ENCODE measurements at places on chromosomes 11 and 22. TPM values are rescaled to one million over a fixed set of nuclear protein-coding genes. Genes with fewer than 3 reads are reported as not detected.
A peak's percentile ranks its signal among the peaks of the same experiment; 100 is the strongest.

The TSSK2 gene
- not detected for total RNA-seq

The SLC22A8 gene
- total RNA-seq = not detected

The NTM gene
- 124 TPM for total RNA-seq

The CENPM gene
- total RNA-seq = 7.3 TPM

The CHRNA10 gene
- 2.4 TPM for total RNA-seq

The ASRGL1 gene
- 44.1 TPM for total RNA-seq

The MOV10L1 gene
- 0.47 TPM for total RNA-seq

The OR5B2 gene
- not detected for total RNA-seq

The MISFA gene
- 0.76 TPM for total RNA-seq

The GRK3 gene
- 17.8 TPM for total RNA-seq

The OR8B3 gene
- total RNA-seq = not detected

- H3K4me3 ChIP-seq = no peak overlapping the region
- H3K27me3 ChIP-seq = no peaks in the 10 kb centered on the region
Observed at GRCh38 chr11:95279921-95280868, 49.2 kb upstream of the SESN3 start.

GRCh38 chr22:46809153-46809885, 46.9 kb downstream of the TBC1D22A start:
- no peaks in the 10 kb centered on the region for H3K27me3 ChIP-seq
- no peak overlapping the region for H3K4me3 ChIP-seq
- DNase-seq = no peak
- H3K36me3 ChIP-seq = peaks cover 15% of the 10 kb centered on the region

- H3K4me1 ChIP-seq = no peaks in the 10 kb centered on the region
- H3K27ac ChIP-seq = no peak overlapping the region
- H3K27me3 ChIP-seq = no peaks in the 10 kb centered on the region
- H3K4me3 ChIP-seq = no peak overlapping the region
- H3K36me3 ChIP-seq = no peaks in the 10 kb centered on the region
- DNase-seq = no peak
Observed at GRCh38 chr11:16049611-16050010, 306.7 kb downstream of the SOX6 start.

DNA sequence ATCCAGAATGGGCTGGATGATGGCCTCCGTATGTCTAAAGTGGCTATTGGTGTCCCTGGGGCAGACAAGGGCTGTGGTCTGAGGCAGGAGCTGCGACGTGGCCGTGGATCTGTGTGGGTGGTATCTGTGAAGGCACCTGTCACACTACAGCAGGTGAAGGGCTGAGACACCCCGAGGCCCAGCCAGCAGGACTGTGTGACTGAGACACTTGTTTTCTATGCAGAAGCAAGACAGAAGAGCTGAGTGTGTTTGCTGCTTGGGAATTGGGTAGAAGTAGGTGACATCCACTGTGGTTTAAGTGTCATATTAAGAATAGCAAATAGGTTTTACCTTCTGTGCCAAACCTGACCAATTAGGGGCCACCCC, 35.0 kb downstream of the AMPD3 start:
- no peak overlapping the region for H3K4me3 ChIP-seq
- H3K36me3 ChIP-seq = peaks cover 5% of the 10 kb centered on the region
- H3K27ac ChIP-seq = peak overlapping the region; percentile 72
- DNase-seq = no peak
- no peaks in the 10 kb centered on the region for H3K27me3 ChIP-seq
- H3K4me1 ChIP-seq = peaks cover 26% of the 10 kb centered on the region

DNA sequence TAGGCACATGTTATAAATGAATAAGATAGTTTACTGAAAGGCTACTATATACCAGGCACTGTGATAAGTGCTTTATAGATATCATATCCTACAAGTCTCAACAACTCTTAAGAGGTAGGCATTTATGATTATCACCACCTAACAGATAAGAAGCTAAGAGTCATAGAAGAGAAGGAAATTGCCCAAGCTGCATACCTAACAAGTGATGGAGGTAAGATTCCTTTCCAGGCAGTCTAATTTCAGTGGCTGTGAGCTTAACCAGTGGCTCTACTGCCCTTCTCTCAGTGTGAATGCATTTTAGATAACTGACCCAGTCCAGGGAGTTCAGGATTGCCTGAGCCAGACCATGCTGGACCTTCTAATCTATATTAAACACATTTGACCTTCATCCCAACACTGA, 39.2 kb downstream of the HEPHL1 start:
- H3K27ac ChIP-seq = no peak overlapping the region
- no peaks in the 10 kb centered on the region for H3K36me3 ChIP-seq
- no peaks in the 10 kb centered on the region for H3K4me1 ChIP-seq
- no peak overlapping the region for H3K4me3 ChIP-seq
- no peaks in the 10 kb centered on the region for H3K27me3 ChIP-seq

DNA sequence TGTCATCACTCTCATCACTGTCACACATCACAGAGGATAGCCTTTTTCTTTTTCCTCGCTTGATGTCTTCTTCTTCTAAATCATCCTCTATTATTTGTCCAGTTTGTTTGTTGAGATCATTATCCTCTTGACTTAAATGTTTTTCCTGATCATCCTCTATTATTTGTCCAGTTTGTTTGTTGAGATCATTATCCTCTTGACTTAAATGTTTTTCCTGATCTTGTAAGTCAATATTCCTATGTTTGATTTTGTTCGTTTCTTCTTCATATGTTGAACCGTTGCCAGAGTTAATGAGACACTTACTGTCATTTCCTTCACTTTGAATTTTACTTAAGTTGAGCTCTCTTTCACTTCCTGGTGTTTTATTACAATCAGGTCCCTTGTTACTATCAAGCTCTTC, 5.6 kb downstream of the CCDC82 start:
- H3K4me3 ChIP-seq = no peak overlapping the region
- H3K36me3 ChIP-seq = peaks cover 3% of the 10 kb centered on the region
- H3K27ac ChIP-seq = no peak overlapping the region
- H3K27me3 ChIP-seq = no peaks in the 10 kb centered on the region

DNA sequence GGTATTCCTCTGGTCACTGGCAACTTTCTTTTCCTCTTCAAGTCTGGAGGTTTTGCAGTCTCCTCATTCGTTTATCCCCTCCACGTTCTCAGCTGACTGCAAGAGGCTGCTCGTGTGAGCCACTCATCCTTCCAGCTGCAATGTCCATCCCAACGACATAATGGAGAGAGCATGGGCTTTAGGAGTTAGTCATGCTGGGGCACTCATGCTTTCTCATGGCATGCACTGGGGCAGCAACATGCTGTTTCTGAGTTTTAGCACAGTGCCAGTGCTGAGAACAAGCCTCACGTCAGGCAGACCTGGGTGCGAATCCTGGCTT, 7.1 kb downstream of the DCPS start:
- H3K27me3 ChIP-seq = no peaks in the 10 kb centered on the region
- no peak for DNase-seq
- peak overlapping the region; percentile 62 for H3K27ac ChIP-seq

DNA sequence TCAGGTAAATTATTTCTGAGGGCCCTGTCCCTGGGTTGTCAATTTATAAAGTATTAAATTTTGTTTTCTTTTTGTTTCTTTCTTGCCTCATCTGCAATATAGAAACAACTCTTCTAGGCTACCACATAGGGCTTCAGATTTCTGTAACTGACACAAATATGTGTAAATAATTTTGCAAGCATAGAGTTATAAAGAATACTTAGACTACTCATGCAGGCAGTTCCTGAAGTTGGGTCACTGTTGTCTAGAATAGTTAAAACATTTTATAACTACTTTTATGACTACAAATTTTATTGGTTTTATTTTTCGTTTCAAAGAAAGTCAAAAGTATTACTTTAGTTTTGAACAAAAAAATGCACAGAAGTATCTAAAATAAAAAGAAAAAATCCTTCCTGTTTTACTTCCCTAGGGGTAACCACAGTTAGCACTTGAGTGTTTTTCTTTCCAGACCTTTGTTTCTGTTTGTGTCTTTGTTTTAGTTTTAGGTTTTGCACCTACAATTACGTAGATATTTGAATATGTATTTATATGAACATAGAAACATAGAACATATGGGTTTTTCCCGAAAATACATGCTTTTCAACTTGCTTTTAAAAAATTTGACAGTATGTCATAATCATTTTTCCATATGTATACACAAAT, 12.4 kb upstream of the TMEM123 start:
- H3K4me1 ChIP-seq = peaks cover 23% of the 10 kb centered on the region
- H3K4me3 ChIP-seq = no peak overlapping the region
- DNase-seq = no peak
- H3K27me3 ChIP-seq = no peaks in the 10 kb centered on the region
- peak overlapping the region; percentile 7 for H3K27ac ChIP-seq

- H3K27ac ChIP-seq = peak overlapping the region; percentile 81
- peak overlapping the region; percentile 29 for H3K4me3 ChIP-seq
- H3K4me1 ChIP-seq = peaks cover 73% of the 10 kb centered on the region
- DNase-seq = peak; percentile 72
- H3K36me3 ChIP-seq = no peaks in the 10 kb centered on the region
Observed at GRCh38 chr22:42646569-42647525, 2.3 kb downstream of the CYB5R3 start.

- DNase-seq = peak; percentile 47
- H3K4me3 ChIP-seq = peak overlapping the region; percentile 27
- H3K27ac ChIP-seq = peak overlapping the region; percentile 96
- no peaks in the 10 kb centered on the region for H3K27me3 ChIP-seq
- H3K36me3 ChIP-seq = no peaks in the 10 kb centered on the region
- peaks cover 13% of the 10 kb centered on the region for H3K4me1 ChIP-seq
Observed at GRCh38 chr11:110093407-110094297, 460 bp downstream of the ZC3H12C start.

GRCh38 chr11:66614073-66614472, 2.4 kb upstream of the RBM14 start:
- no peak overlapping the region for H3K27ac ChIP-seq
- no peaks in the 10 kb centered on the region for H3K27me3 ChIP-seq
- H3K4me1 ChIP-seq = peaks cover 23% of the 10 kb centered on the region
- DNase-seq = no peak
- H3K36me3 ChIP-seq = no peaks in the 10 kb centered on the region

GRCh38 chr22:36486619-36487384, 5.4 kb upstream of the TXN2 start:
- H3K4me1 ChIP-seq = peaks cover 7% of the 10 kb centered on the region
- no peak overlapping the region for H3K4me3 ChIP-seq
- DNase-seq = no peak
- peaks cover 13% of the 10 kb centered on the region for H3K36me3 ChIP-seq

GRCh38 chr22:44430716-44431115, 67.3 kb downstream of the RTL6 start:
- H3K4me3 ChIP-seq = no peak overlapping the region
- no peaks in the 10 kb centered on the region for H3K4me1 ChIP-seq
- H3K36me3 ChIP-seq = no peaks in the 10 kb centered on the region
- DNase-seq = no peak
- no peak overlapping the region for H3K27ac ChIP-seq
- no peaks in the 10 kb centered on the region for H3K27me3 ChIP-seq

DNA sequence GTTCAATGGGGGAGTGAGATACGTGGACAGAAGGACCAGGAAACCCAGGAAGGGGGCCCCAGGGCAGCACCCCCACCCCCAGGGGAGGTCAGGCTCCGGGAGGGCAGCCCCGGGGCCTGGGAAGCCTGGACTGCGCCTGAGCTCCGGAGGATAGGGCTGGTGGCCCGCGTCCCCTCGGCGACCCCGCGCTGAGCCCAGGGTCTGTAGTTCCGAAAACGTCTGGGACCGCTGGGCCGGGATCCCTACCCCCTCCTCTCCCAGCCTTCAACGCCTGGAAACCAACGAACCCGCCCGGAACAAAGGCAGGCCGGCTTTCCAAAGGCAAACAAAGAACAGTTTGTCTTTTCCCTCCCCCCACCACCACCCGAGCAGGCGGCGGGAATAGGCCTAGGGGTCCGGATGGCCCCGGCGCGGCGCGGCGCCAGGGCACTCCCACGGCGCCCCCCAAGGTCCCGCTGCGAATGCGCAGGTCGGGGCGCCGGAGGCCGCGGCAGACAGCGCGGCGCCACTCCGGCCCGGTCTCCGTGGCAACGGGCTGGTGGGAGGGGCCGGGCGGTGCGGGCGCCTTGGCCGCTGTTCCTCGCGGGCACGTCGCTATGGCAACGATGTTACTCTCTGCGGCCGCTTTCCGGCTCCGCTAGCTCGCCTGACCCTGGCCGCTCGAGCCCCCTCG, 58.5 kb downstream of the IGLL1 start:
- H3K36me3 ChIP-seq = no peaks in the 10 kb centered on the region
- no peaks in the 10 kb centered on the region for H3K27me3 ChIP-seq
- DNase-seq = peak; percentile 95
- peaks cover 29% of the 10 kb centered on the region for H3K4me1 ChIP-seq

DNA sequence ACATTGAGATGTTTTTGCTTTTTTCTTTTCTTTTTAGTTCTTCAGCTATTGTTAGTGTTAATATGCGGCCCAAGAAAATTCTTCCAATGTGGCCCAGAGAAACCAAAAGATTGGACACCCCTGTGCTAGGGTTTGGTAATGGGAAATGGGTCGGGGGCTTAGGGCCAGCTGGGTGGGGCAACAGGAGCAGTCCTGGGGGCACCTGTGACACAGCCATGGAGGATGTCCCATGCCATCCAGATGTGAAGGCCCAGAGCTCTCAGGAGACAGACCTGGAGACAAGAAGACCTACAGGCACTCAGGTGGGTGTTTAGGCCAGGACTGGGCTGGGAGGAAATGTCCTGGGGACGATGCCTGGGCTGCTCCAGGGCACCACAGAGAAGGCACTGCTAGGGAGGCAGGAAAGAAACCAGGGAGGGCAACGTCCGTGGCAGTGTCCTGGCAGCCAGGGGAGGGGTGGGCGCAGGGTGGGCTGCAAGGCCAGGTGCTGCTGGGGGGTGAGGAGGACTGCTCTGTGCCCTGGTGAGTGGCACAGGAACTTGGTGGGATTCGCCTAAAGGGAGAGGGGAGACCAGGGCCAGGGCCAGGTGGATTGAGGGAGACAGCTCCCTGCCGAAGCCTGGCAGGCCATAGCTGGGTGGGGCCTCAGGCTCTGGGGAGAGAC, 21.4 kb downstream of the RELT start:
- no peaks in the 10 kb centered on the region for H3K27me3 ChIP-seq
- no peak for DNase-seq
- no peak overlapping the region for H3K27ac ChIP-seq
- peaks cover 6% of the 10 kb centered on the region for H3K4me1 ChIP-seq
- no peak overlapping the region for H3K4me3 ChIP-seq
